ENCODE measurements at places on chromosomes 5 and 9. TPM values are rescaled to one million over a fixed set of nuclear protein-coding genes. Genes with fewer than 3 reads are reported as not detected.

GRCh38 chr9:106616026-106616425, 246.9 kb upstream of the ZNF462 start:
- DNase-seq, result no peak

Gene ACOT12
- under 0.01 TPM for total RNA-seq

- DNase-seq, result no peak
Measured at GRCh38 chr9:36855448-36856315, 178.4 kb downstream of the PAX5 start.

DNA sequence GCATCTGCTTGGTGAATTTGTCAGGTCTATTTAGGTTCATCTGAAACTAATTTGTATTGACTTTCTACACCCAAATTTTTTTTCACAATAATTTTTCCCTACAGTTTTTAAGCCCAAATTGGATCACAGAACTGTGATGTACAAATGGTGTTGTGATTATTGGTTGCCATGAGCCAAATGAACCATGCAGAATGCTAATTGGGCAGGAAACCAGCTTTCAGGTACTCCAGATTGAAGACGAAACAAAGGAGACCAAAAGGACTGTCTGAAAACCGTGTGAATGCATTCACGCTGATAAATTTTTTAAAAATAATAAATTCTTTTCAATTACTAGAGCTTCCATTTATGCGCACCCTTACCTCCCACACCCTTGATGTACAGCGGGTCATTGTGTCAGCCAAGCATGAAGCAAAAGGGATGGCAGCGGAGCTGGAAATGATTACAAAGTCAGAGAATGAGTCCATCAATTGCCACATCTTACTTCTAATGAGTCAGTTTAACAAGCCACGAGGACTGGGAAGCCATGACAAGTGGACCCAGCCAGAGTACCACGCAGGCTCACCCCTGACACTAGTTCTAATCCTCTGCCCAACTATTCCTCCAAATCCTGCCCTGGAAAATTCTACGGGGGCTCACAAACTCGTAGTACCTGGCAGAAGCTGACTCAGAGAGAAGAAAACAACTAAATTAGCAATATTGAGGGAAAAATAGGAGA, 66.5 kb downstream of the SEMA6A start:
- DNase-seq, result no peak

Gene TAL2
- total RNA-seq, result 0.27 TPM

DNA sequence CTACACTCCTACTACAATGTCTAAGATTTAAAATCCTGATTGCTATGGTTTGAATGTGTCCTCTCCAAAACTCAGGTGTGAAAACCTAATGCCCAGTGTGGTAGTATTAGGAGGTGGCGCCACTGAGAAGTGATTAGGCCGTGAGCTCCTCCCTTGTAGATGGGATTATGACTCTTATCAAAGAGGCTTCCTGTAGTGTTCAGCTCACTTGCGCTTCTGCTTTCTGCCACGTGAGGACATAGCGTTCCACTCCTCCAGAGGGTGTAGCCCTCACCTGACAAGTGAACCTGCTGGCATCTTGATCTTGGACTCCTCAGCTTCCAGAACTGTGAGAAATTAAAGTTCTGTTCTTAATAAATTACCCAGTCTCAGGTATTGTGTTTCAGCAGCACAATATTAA, 33.0 kb upstream of the WHRN start:
- DNase-seq, result no peak

Gene LCN1
- not detected for total RNA-seq

- no peak for DNase-seq
Measured at GRCh38 chr5:76144513-76145274, 61.5 kb downstream of the SV2C start.

Gene CATSPER3
- 0.27 TPM for total RNA-seq

- no peak for DNase-seq
Measured at GRCh38 chr9:94675008-94675881, 35.9 kb upstream of the FBP1 start.

GRCh38 chr9:98575379-98576346, 133.1 kb downstream of the GABBR2 start:
- DNase-seq, result no peak

- no peak for DNase-seq
Measured at GRCh38 chr5:107955321-107955720, 284.6 kb upstream of the EFNA5 start.

Gene TCF7
- total RNA-seq, result 0.81 TPM

Gene FAXDC2
- 9.4 TPM for total RNA-seq

Gene SPOCK1
- total RNA-seq, result under 0.01 TPM

GRCh38 chr5:80960531-80961375, 590 bp downstream of the RASGRF2 start:
- peak; percentile 29 for DNase-seq

DNA sequence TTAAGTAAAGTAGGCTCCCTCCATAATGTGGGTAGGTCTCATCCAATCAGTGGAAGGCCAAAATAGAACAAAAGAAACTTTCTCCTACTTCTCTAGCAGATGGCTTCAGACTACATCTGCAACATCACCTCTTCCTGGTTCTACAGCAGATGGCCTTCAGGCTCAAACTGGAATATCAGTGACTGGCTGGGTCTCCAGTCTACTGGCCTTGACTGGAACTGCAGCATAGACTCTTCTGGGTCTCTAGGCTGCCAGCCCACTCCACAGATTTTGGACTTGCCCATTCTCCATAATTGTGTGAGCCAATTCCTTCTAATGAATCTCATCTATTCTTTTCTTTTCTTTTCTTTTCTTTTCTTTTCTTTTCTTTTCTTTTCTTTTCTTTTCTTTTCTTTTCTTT, 64.8 kb downstream of the ACER2 start:
- DNase-seq, result no peak

Gene TMEM215
- not detected for total RNA-seq

Gene ORM1
- total RNA-seq, result 0.27 TPM

DNA sequence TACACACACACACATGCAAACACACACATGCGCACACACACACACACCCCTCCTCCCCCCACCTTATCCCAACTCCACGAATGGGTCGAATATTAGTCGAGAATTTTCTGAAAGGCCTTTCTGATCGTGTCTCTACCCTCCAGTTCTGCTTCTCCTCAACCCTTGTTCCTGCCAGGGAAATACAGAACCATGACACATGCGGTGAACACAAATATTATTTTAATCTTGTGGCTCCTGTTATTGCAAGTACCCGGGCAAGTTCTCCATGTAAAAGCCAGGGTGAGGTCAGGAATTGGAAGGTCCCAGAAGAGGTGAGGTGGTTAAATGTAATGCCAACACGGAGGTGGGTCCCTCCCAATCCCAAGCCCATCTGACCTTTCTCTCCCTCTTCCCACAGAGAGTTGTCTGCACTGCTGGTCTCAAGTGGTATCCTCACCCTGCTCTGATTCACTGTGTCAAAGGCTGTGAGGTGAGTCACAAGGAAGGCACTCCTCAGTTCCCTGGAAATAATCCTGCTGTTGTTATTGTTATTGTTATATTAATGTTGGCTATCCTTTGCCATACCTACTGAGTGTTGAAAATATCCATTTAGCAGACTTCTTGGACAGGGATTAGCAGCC, 223.7 kb downstream of the PAPPA start:
- no peak for DNase-seq

Gene NFIB
- 1.1 TPM for total RNA-seq

Gene TAF11L10
- total RNA-seq, result not detected

- no peak for DNase-seq
Measured at GRCh38 chr9:130938652-130939404, at the start of gene FIBCD1. Gene FIBCD1 (minus strand): TSS chr9:130939247. CDS start chr9:130938607, 640 bp downstream.

GRCh38 chr9:75979362-75979761, 88.9 kb downstream of the PCSK5 start:
- peak; percentile 14 for DNase-seq

DNA sequence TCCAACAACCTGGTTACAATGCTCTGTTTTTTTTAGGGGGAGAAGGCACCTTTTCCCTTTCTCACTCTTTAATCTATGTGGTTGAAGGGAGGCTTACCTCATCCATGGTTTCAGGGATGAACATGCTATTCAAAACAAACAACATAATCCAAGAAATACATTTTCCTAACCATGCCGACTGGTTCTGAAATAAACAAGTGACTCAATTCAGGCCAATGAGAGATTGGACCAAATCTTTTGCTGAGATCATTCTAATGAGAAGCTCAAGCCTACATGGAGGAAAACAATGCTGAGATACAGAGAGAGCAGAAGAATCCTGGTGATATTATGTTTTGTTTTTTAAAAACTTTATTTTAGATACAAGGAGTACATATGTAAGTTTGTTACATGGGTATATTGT, 46.8 kb upstream of the ELL2 start:
- no peak for DNase-seq

GRCh38 chr5:96816991-96817390, 9.2 kb upstream of the ERAP1 start:
- DNase-seq, result no peak

Gene NEUROG1
- total RNA-seq, result not detected

DNA sequence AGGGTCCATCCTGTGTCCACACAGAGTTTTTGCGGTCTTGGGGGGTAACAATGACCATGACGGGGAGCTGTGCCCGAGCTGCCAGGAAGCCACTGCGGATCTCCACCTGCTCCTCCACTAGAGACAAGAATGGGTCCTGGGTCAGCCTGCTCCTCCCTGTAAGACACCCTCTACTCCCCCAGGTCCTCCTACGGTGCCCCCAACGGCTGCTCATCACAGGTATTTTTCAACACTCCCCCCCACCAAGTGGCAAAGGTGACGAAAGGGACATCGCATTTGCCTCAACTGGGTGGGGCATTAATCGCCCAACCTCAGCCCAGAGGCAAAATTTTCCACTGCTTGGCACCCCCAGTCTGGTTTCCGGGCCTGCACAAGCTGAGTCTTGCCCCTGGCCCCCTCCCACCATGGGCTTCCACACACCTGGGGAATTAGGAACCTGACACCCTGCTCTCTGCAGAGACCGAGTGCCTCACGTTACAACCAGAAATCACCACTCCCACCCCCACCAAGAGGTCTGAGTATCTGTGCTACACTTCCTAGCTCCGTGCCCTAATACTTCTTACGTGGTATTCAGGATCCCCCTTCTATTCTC, 9.6 kb downstream of the NOL6 start:
- DNase-seq, result no peak

Gene STXBP1
- total RNA-seq, result 5.7 TPM

- no peak for DNase-seq
Measured at GRCh38 chr5:148186248-148187003, 16.4 kb upstream of the SPINK6 start.

Gene BSPRY
- 55.7 TPM for total RNA-seq

Gene N4BP3
- total RNA-seq, result 5.1 TPM

Gene CDC25C
- 0.81 TPM for total RNA-seq

GRCh38 chr5:127112347-127112864, 39.1 kb upstream of the C5orf63 start:
- no peak for DNase-seq

DNA sequence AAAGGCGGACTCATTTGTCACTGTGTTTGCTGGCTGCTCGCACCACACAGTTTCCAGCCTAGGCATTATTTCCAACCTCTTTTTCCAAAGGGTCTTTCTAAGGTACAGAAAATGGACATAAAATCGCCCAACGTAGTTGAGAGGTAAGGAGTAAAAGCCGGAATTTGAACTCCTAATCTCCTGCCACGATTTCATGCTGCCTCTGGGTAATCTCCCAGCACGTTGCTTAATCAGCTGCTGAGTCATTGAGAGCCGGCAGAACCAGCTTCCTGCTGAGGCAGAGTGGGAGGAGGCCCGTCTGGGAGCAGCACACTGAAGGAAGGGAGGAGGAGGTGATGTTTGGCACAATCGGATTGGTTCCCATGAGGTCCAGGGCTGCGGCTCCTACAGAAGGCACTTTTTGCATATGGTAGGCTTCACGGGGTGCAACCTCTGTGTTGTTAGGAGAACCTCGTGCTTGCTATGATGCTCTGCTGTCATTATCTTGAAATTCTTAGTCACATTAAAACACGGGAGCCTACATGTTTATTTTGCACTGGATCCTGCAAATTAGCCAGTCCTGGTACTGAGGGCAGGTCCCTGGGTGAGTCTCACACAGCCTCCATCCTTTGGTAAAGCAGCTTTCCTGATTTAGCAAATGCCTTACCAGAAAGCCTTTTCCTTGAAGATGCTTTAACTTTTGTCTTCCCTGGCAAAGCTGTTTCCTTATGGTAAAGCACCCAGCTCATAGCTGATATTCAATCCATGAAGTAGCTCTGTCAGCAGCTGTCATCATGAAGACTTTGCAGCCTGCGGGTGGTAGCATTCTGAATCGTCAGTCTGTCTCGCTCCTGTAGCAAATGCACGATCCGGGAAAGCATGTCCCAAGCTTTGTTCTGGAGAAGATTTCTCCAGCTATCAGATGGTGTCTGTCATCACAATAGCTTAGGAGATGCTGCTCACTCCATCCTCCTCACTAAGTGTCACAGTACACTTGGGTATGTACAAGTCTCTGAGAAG, 191.6 kb upstream of the MSX2 start:
- DNase-seq, result no peak

GRCh38 chr9:97506306-97506705, 4.8 kb downstream of the TMOD1 start:
- no peak for DNase-seq

DNA sequence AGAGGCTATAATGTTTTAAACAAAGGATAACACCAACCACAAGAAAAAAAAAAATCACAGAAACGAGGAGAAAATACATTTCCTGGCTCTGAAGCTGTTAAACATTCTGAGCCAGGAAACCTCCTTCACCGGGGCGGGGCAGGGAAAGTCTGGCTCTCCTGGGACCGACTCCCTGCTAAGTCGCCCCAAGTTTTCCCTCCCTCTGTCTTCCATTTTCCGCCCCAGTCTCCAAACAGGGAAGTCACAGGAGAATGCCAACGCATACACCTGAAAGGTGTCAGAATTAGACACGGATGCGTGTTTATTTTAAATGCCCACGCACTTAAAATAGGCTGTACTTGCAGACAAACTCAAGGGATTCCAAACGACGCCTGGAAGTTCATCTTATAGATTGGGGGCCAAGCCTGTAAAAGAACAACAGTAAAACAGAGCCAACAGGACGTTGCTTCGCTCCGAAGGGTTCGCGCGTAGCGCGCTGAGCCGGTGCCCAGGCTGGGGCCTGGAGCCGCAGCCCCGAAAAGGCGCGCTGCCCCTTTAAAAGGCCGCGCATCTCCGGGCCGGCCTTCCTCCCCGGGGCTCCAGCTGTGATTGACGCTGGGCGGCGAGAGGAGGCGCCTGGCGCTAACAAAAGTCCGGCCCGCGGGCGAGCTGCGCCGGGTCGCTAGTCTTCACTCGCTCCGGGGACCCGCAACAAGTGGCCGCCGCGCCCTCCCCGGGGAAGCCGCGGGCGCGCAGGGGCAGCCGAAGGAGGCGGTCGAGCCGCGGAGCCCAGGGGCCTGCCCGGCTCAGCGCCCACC, at the start of gene FBXL7:
TSS of gene FBXL7 (plus strand) at position 653 of the 797 bp plus-strand sequence.
- DNase-seq, result no peak

DNA sequence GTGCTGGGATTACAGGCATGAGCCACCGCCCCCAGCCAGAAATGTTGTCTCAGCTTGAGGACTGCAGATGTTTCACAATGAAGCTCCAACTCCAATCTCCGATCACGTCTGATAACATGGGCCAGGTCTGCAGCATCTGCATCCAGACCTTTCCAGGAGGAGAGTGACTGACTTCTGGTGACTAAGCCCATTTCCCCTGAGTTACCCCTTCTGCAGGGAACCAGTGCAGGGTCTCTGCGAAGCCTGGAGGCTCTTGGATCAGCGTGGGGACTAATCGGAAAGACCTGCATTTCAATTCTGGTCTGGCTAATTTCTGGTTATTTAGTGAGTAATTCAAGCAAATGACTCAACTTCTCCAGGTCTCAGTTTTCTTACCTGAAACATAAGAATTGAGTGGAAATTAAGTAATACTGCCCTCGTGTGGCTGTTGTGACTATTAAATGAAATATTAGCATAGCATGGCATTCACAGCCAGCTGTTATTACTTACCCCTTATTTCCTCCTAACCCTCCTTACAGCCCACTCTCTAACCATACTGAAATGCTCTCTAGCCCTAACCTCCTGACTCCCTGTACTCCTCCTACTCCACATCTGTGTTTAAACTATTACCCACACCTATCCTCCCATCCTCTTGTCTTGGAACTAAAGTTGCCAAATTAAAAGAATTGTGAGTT, 2.2 kb upstream of the GNPDA1 start:
- no peak for DNase-seq
